Stimulated activated CD4-positive, alpha-beta T cell treated with anti-CD3 and anti-CD28 coated beads, Interleukin-4, amount 100 ng/mL, for 48 hours (primary cell): ENCODE measurements at places on chromosomes 13 and 19.

DNA sequence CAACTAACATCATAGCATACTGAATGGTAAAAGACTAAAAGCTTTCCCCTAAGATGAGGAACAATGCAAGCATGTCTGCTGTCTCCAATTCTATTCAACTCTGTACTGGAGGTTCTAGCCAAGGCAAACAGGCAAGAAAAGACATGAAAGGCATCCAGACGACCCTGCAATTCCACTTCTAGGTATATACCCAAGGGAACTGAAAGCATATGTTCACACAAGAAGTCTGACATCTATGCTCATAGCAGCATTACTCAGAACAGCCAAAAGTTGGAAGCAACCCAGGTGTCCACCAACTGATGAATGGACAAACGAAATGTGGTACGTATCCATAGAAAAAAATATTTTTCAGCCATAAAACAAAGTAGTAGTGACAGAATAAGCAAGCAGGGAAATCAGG, 39.1 kb downstream of the PEPD start:
- no peak for DNase-seq

GRCh38 chr13:87057807-87058520, 613.2 kb upstream of the SLITRK5 start:
- no peak for DNase-seq

- no peak for DNase-seq
Measured at GRCh38 chr19:35963514-35963913, 27.3 kb downstream of the LRFN3 start.

DNA sequence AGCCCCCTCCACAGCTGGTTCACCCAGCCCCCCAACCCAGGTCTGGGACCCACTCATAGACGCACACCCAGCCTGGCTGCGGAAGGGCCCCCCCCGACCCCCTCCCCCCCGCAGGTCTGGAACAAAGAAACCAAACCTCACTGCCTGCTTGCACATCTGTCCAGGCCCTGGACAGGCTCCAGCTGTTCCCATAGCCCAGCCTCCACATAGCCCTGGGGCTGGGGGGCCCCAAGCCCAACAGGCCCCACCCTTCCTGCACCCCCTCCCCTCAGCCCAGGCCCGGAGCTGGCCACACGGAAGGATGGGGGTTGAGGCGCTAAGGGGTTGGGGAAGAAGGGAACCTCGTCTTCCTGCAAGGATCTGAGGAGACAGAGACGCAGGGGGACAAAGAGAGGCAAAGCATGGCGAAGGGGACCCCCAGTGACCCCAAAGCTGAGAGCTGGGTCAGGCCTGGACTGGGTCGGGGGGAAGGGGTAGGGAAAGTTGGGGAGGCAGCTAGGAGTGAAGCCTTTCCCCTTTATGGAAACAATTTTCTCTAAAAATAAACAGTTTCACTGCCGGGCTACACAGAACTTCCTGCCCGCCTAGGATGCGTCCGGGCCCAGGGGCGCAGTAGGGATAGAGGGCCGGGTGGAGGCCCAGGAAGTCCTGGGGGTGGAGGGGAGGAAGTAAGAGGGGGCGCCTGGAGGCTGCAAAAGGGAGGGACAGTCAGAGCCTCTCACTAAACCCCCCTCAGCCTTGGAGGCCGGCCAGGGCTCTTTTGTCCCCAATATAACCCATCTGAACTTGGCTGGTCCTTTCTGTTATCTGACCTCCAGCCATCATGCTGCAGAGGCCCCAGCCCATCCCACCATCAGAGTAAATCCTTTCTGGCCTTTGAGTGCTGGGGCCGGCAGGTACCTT, 2.4 kb downstream of the KANK2 start:
- no peak for DNase-seq

- DNase-seq = no peak
Measured at GRCh38 chr19:51798062-51798461, 3.1 kb downstream of the FPR3 start.

GRCh38 chr19:54275951-54276350, 5.0 kb downstream of the LILRB2 start:
- DNase-seq = no peak

- DNase-seq = no peak
Measured at GRCh38 chr13:22128441-22129408, 457.9 kb downstream of the FGF9 start.

GRCh38 chr13:26377038-26377437, 123.1 kb downstream of the CDK8 start:
- DNase-seq = no peak

DNA sequence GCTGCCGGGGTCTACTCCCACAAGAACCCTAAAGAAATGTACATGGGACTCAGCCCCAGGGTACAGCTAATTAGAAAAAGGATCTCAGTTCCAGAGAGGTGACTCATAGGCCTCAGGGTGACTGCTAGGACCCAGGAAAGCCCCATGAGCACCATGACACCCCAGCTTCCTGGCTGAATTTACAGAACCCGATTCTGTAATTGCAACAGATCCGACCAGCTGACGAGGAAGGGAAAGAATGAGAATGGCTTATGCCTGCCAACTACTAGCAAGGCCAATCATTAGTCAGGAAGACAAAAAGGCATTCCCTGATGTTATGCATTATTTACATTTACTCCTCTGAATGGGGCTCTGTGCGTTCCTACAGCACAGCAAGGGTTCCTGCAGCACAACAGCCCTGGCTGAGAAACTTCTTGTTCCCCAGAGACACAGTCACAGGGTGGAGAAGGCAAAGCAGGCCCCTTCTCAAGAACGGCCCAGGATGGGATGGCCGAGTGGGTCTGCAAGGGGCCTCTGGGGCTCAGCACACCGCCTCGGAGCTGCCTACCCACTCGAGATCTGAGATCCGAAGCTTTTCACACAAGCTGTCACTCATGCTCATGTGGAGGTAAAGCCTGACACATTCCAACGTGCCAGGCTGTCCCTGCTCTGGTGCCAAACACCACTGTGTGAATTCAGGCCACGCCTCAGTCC, 27.2 kb downstream of the PBX4 start:
- peak; percentile 44 for DNase-seq
